Right forelimb (tissue), 1 donor: ENCODE measurements at places on chromosomes 11 and 22.

DNA sequence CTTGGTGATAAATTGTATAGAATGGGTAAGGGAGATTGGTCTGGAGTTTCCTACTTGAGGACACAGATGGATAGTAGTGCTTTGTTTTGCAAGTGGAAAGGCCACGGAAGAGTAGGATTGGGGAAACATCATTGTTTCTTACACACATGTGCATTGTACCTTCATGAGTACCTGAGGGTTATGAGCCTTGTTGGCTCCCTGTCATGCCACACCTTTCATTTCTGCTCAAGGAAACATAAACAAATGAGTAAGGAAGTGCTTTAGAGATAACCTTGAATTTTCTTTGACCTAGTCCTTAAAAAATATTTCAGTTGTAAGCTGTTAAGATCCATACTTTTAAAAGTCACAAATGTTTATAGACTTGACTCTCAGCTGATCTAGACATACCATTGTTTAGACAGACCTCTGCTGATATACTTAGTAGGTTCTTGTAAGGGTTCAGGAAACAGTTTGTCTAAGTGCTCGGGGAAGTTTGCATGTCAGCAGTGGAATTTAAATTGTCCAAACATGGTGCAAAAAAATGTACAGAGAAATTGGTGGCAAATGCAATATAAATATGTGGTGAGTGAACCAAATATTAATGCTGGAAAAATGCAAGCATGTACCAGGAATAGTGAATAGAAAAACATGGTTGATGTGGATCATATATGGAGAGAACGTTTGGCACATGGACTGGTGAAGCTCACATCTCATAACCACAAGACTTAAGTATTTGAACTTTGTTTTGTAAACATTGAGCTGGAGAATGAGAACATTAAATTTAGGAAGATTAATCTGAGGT, 40.9 kb downstream of the GAS2 start:
- DNase-seq: no peak

GRCh38 chr11:12822392-12823022, 148.3 kb downstream of the TEAD1 start:
- DNase-seq: no peak

GRCh38 chr22:19304547-19304946, 13.0 kb upstream of the CLTCL1 start:
- no peak for DNase-seq

DNA sequence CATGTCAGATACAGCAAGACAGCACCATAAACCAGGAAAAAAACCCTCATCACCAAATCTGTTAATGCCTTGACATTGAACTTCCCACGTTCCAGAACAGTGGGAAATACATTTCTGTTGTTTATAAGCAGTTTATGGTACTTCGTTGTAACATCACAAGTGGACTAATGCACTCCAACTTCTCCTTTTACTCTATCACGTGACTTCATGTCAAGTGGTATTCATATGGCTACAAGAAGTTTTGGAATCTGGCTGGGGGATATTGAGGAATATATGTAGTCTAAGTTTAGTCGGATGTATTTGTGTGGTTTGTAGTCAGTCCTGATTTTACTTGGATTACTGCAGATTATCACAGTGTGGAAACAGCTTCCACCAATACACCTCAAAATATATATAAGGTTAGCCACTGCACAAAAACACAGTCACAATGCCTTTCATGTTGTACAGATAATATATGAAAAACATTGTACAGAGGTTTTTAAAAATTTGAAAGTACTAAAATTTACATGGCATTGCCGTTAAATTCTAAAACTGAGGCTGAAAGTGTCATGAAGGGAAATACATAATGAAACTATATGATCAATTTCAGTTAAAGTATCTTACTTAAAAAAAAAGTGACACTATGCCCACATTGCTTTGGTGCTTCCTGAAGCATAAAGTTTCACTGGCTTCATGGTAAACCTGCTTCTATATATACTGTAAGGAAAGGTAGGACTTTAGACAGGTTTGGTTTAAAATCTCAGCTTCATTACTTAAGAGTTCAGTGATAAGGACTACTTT, 134.1 kb downstream of the CASP12 start:
- DNase-seq: no peak

DNA sequence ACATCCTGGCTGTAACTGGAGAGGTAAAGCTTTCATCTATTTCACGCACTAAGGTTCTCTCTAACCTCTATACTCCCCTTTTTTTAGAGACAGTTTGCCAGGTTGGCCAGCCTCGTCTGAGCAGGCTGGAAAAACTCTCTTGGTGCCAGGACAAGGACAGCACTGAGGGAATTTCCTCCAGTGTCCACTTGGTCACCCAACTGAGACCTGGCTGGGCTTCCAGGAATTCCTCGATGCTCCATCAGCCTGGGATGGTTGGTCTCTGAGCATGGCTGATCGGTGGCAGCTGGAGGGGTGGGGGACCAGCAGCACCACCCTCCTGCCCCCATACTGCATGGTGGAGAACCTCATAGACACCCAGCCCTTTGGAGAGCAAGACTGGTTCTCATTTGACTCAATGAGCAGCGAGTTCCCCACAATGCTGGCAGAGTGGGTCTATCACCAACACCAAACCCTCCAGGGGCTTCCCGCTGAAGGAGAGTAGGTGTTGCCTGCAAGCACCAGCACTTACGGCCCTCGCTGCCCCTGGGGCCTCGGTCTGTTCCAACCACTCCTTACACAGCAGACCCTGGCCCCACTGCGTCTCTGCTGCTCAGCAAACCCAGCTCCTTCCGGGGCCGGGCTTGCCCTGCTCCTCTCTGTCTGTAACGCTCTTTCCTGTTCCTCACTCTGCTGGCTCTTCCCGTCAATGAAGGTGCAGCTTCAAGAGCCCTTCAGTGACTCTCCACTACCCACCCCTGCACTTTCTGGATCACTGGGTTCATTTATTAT, 122.2 kb downstream of the ST3GAL4 start:
- no peak for DNase-seq

DNA sequence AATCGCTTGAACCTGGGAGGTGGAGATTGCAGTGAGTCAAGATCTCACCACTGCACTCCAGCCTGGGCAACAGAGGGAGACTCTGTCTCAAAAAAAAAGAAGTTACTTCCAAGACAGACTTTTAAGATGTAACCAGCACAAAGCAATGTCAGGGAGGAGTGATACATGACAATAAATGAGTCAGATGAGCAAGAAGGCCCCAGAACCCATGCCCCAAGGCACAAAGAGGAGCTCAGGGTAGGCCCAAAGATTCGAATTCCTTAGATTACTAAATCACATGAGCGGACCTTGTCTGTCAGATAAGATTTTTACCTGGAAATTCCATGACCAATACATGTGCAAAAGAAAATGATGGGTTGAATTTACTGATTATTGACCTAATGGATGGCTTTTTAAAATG, 10.5 kb upstream of the JHY start:
- no peak for DNase-seq

DNA sequence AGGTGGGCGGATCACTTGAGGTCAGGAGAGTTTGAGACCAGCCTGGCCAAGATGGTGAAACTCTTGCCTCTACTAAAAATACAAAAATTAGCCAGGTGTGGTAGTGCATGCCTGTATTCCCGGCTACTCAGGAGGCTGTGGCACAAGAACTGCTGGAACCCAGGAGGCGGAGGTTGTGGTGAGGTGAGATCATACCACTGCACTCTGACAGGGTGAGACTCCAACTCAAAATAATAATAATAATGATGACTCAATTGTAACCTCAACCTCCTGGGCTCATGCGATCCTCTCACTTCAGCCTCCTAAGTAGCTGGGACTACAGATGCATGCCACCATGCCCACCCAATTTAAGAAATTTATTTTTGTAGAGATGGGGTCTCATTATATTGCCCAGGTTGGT, 15.6 kb upstream of the CHRNA10 start:
- no peak for DNase-seq

DNA sequence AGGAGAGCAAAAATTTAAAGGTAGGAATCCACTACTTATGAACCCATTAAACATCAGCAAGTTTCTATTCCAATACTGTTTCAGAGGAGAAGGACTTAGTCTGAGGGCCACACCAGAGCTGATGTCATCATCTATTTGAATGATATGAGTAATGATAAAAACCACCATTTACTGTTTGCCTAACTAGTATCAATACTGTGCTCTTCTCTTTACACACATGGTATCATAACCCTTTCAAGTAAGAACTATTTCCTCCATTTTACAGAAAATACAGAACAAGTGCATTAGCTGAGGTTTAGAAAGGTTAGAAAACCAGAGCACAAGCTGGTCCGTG, 651.3 kb upstream of the KIRREL3 start:
- DNase-seq: no peak

DNA sequence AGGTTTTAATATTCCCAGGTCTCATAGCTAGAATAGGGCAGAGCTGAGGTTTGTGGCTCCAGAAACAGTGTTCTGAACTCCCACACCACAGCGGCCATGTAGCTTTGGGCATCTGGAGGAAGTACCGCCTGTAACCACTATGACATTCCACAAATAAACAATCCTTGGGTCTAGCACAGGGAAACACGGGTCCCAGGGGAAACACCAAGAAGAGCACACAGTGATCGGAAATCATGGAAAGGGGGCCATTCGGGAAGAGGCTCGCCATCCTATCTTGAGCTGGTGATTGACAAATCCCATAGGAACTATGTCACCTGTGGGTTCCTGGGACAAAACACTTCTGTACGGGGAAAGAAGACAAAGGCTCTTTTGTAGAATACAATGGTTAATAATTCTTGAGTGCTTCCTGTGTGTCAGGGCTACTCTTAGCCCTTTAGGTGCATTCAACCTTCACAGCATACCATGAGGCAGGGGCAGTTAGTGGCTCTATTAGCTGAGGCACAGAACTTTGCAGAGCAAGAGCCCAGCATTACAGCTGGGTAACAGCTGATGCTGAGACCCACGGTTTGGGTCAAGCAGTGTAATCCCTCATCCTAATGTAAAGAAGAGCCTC, 514.2 kb downstream of the NTM start:
- DNase-seq: no peak
